ENCODE measurements at places on chromosomes 12 and 14.

- DNase-seq, result no peak
These were observed 254.3 kb downstream of the MSRB3 start for GRCh38 chr12:65532764-65533163.

- no peak for DNase-seq
These were observed 51.5 kb downstream of the MED13L start for GRCh38 chr12:116226026-116226425.

DNA sequence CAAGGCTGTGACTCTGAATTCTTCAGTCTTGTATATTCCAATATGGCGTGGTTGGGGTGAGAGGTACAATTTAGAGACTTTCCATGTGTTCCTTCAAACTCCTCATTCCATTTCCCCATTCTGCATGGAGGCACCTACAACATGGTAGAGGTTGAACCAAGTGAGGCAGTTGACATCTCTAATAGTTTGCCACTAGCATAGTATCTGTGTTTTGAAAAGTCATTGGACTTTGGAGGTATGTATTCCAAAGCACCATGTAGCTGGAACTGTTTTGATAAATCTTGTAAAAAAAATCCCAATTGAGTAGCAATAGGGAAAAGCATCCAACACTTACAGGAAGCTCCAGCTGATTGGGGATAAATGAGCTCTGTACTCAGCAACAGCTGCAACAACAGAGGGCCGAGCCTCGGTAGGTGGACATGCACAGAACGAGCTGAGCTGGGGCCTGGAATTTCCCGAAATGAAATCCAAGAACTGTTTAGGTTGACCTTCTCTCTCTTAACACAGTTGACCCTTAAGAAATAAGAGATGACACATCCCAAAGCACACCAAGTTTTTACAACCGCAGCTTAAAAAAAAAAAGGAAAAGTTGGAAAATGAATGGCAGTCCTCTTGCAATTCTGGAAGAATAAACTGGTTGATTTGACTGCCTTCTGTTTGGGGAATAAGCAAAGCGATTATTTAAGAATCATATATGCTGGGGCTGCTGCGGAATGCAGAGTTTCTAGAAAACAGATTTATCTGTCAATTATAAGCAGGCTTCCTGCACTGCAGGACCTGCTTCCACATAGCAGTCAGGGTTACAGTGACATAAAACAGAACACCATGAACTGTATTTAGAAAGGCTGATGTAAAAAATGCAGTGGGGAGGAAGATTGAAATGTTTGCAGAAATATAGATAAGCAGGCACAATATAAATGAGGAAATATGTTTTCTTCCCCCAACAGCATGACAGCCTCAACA is 194.6 kb upstream of the KRR1 start:
- peak; percentile 99 for DNase-seq

DNA sequence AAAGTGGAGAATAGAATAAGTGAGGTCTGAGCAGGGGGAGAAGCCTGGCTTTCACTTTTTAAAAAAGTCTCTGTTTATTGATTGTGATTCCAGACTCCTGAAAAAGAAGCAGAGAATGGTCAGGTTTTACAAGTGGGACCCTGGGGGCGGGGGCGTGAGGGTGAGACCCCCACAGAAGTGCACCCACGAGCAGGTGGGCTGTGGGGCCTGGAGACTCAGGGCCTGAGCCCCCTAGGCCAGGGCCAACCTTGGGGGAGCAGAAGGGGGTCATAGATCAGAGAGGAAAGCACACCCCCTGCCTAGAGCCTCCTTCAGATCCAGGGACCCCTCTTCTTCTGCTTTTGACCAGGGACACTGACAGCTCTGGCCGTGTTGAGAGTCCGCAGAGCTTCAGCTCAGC is 180.3 kb downstream of the ADGRD1 start:
- no peak for DNase-seq

- DNase-seq, result no peak
These were observed 168.1 kb downstream of the BCAT1 start for GRCh38 chr12:24780697-24781368.

GRCh38 chr12:91923864-91924263 is 221.8 kb downstream of the BTG1 start:
- DNase-seq, result no peak

DNA sequence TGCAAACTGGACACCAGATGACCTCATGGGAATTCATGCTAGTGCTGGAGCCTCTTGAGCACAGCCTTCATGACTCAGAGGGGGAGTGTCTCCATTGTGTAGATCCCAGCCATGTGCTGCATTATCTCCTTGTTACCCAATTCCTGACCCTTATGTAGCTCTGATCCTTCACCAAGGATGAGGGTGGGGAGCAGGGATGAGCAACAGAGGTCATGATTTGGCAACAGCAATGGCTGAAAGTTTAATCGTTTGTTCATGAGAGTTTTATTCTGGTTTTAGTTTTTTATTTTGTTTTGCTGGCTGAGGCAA is 9.5 kb upstream of the BDKRB1 start:
- peak; percentile 54 for DNase-seq

- DNase-seq, result no peak
These were observed 1257.6 kb upstream of the FLRT2 start for GRCh38 chr14:84272290-84272721.

DNA sequence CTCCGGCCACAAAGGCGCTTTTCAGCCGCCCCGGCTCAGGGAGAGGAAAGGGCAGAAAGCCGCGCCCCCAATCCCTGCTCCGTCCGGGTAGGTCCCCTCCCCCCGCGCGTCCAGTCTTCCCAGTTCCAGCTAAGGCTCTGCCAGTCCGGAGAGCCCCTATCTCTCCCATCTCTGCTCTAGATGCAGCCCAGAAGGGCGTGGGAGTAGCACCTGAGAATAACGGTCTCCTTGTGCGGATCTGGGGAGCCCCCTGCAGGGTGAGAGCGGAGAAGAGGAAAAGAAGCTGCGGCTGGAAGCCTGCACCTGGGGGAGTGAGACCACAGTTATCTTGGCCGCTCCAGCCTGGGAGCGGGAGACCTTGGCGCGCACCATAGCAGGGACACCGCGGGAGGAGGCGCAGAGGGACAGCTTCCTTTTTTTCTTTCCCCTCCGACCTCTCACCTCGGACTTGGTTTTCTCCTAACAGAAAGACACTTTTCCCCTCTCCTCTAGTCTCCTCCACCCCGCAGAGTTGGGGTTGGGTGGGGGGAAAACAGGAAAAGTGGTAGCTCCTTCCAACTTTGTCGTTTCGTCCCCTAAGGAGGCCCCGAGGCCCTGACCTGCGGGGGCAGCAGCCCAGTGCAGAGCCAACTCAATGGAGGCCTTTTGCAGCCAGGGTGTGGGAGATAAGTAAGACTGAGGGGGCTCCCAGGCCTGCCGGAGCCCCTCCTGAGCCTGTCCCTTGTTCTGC is 2.4 kb downstream of the DHH start:
- no peak for DNase-seq

DNA sequence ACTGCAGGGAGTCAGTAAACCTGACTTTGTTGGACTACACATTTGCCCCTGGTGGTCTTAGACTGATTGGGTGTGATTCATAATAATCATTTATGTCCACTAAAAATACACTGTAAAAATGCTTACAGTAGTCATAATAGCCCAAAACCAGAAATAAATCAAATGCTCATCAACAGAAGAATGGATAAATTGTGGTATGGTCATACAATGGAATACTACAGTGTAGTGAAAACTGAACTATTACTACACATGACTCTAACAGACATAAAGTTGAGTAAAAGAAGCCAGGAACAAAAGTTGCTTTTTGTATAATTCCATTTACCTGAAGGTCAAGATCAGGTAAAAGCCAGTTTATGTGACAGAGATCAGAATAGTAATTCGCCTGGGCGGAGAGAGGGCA is 57.2 kb upstream of the CDKL1 start:
- DNase-seq, result no peak

GRCh38 chr12:69985656-69986055 is 160.6 kb downstream of the MYRFL start:
- DNase-seq, result no peak

DNA sequence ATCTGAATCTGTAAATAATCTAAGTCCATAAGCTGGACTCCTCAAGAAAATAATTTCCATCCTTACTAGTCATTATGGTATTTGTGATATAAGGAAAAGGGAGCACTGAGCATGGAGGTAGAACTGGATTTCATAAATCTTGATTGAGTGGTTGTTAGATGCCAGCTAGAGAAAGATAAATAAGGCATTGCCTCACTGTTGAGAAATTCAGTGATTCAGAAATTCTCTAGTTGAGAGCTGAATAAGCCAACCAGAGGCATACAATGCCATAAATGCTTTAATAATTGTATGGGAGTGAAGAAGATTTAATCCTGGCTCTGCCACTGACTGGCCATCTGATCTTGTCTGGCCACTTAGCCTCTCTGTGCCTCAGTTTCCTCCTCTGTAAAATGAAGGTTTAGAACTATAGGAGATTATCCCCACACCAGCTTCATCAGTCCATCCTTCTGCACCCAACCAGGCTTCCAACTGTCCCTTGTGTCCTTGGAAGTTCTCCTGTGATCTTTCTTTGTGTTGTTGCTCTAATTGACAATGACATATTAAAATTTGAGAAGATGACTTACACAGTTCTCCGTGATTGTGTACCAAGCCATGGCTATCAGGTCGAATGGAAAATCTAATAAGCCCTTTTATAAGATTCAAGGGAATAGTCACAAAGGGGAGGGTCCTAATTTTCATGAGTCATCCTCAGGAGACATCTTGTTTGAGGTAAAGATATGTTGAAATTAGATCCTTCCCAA is 394.3 kb downstream of the EGLN3 start:
- DNase-seq, result no peak

DNA sequence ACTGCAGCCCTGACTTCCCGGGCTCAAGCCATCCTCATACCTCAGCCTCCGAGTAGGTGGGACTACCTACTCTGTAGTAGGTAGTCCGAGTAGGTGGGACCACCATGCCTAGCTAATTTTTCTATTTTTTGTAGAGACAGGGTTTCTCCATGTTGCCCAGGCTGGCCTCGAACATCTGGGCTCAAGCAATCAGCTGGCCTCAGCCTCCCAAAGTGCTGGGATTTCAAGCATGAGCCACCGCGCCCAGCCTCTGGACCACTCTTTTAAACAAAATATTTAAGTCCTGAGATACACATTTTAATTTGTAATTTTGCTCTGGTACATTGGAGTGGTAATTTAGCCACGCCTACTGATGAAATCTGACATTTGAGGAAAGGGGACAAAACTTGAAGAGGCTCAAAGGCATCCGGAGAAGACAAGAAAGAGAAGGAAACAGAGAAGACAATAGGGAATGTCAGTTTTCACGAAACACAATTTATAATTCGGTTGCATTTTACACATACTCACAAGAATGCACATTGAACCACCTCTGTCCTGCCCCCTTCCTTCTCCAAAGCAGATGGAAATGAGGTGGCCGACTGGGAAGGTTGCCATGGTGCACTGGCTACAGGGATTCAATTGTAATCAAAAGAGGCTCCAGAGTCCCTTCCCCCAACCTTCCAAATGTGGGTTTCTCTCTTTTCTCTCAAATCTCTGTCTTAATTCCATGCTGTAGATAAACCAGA is 9.7 kb upstream of the TUBA1A start:
- DNase-seq, result peak; percentile 17

GRCh38 chr12:78371284-78371683 is 493.3 kb upstream of the SYT1 start:
- DNase-seq, result no peak

GRCh38 chr12:89733579-89734201 is 25.1 kb upstream of the ATP2B1 start:
- peak; percentile 7 for DNase-seq

DNA sequence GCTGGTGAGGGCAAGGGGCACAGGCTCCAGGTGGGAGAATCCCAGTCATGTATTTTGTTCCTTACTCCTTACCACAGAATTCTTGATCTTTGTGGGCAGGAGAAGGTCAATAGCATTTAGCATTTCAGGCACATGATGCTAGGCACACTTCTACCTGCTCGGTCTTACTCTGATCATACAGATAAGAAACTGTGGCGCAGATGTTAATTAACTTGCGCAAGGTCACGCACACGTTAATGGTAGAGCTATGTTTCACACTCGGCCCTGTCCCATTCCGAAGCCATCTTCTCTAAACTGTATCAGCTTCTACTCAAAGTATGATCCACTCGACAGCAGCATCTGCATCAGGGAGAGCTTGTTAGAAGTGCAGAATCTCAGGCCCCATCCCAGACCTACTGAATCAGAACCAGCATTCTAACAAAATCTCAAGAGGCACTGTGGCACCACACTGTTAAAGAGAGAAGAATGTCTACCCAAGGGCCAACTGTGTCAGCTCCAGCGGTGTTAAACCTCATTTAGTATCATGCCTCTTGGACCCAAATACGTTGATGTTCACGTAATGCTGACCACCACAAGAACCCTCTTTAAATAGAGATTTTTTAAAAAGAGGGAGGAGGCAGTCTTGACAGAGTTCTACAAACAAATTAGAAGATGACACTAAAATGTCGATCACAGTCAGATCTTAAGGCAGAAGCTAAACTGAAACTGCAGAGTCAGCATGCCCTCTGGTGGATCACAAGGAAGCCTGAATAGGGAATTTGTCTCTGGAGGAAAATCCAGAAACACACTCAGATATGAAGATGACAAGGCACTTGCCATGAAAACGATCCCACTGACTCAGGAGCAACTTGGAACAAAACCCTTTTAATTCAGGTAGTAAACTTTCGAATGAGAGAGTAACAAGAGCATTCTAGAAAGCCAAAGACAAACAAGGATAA is 7.3 kb downstream of the STXBP6 start:
- peak; percentile 40 for DNase-seq

DNA sequence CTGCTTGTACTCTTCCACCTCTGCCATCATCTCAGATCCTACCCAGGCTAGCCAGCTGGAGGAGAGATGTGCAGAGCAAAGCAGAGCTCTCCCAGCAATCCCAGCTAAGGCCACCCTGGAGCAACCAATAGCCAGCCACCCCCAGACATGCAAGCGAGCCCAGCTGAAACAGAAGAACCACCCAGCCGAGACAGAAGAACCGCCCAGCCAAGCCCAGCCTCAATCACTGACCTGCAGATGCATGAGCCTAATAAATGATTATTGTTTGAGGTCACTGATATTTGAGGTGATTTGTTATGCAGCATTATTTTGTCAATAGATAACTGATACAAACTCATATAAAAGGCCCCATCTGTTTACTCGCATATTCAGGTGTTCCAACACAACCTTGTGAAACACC is 106.3 kb downstream of the SCARB1 start:
- no peak for DNase-seq

DNA sequence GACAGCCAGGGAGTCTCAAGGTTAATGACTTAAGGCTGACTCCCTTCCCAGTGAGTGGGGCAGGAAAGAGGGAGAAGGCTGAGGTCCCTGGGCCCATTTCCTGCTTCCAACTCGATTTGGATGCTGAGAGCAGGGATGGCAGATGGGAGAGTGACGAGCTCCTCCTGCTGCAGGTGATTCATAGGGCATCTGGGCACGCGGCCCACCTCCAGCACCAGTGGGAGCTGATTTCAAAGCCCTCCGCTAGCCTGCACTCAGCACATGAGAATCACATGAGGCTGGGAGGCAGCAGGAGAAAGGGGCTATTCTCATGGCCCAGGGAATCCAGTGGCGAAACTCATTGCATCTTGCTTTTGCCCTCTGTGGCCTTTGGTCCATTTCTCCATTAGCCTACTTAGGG is 90.8 kb downstream of the SSPN start:
- DNase-seq, result no peak

- DNase-seq, result no peak
These were observed 2.3 kb downstream of the TULP3 start for GRCh38 chr12:2893007-2893406.

GRCh38 chr14:27145170-27145569 is 547.3 kb upstream of the NOVA1 start:
- DNase-seq, result no peak

Measured in smooth muscle cell of the brain vasculature (primary cell).